ENCODE measurements at places on chromosomes 4 and X.

GRCh38 chr4:153655928-153656327 is 28.2 kb upstream of the TLR2 start:
- H3K4me3 ChIP-seq = no peak overlapping the region
- peaks cover 9% of the 10 kb centered on the region for H3K27me3 ChIP-seq
- peak overlapping the region; percentile 73 for H3K27ac ChIP-seq
- no peaks in the 10 kb centered on the region for H3K36me3 ChIP-seq
- DNase-seq = peak; percentile 53

DNA sequence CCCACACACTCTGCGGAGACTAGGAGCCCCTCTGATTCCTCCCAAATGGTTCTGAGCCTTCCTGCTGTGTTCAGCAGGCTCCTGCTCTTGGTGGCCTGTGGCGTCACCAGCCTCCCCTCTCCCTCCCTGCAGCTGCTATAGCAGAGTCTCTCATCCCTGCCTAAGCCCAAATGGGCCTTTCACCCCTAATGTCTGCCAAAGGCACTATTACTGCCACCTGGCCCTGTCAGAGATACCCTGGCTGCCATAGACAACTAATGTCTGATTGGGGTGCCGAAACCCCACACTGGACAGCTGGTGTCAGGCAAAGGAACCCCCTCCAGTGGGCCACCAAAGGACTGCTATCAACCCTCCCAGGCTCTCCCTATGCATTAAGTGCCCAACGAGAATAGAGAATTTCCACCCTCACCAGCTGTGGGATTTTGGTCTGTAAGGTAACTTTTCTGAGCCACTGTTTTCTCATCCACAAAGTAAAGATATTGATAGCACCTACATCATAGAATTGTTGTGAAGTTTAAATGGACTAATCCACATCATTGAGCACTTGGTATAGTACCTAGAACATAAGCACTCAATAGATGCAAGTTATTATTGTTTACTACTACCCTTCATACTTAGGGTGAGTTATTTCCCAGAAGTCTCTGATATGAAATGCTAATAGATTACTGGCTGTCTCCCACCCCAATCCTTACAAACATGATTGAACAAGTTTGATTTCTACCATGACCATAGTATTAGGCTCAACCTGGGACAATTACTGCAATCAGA is 421.3 kb downstream of the MID1IP1 start:
- H3K27ac ChIP-seq = no peak overlapping the region
- DNase-seq = no peak
- H3K36me3 ChIP-seq = no peaks in the 10 kb centered on the region
- H3K4me3 ChIP-seq = no peak overlapping the region

GRCh38 chr4:15077969-15078368 is 75.7 kb downstream of the CPEB2 start:
- no peak for DNase-seq
- no peak overlapping the region for H3K4me3 ChIP-seq
- H3K27ac ChIP-seq = peak overlapping the region; percentile 2
- H3K36me3 ChIP-seq = no peaks in the 10 kb centered on the region

DNA sequence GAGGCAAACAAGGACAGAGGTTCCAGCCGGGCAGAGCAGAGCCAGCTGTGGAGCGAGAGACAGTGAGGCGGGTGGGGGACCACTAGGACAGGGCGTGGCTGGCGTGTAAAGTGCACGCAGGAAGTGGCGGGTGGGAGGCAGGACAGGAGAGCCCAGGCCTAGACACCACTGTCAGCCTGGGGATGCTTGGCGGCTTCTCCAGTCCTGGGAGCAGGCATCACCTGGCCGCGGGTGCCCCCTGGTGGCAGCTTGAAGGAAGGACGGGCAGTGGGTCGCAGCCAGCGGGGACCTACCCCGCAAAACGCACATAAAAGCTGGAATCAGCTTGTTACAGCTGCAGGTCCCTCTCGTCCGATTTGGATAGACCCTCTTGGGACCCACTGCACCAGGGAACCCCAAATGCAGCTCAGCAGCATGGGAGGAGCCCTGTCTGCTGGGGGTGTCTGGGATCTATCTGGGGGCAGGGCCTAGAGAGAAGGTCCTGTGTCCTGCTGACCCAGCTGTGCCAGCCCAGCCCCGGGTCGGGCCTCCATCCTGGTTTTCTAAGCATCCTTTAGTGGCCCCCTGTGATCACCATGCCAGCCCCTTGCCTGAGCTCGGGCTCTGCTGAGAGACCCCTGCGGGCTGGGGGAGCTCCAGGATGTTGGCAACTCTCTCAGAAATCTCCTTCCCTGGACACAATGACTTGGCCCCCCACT is 57.7 kb downstream of the WFS1 start:
- peak; percentile 92 for DNase-seq
- H3K27ac ChIP-seq = no peak overlapping the region
- H3K36me3 ChIP-seq = no peaks in the 10 kb centered on the region
- no peak overlapping the region for H3K4me3 ChIP-seq
- no peaks in the 10 kb centered on the region for H3K4me1 ChIP-seq

DNA sequence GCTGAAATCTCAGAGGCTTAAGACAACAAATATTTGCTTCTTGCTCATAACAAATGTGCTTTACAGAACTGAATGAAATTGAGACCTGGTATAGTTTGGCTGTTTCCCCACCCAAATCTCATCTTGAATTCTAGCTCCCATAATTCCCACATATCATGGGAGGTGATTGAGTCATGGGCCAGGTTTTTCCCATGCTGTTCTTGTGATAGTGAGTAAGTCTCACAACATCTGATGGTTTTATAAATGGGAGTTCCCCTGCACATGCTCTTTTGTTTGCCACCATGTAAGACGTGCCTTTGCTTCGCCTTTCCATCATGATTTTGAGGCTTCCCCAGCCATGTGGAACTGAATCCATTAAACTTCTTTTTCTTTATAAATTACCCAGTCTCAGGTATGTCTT is 221.1 kb upstream of the DIPK2B start:
- no peaks in the 10 kb centered on the region for H3K27me3 ChIP-seq
- H3K27ac ChIP-seq = no peak overlapping the region
- H3K4me3 ChIP-seq = no peak overlapping the region

DNA sequence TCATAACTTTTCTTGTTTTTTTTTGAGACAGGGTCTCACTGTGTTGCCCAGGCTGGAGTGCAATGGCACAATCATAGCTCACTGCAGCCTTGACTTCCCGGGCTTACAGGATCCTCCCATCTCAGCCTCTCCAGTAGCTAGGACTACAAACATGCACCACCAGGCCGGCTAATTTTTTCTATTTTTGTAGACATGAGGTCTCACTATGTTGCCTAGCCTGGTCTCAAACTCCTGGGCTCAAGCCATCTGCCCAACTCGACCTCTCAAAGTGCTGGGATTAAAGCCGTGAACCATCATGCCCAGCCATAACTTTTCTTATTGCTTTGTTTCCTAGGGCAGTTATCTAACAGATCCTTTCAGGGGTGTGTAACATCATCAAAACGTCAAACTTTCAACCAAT is 11.8 kb downstream of the SEC24D start:
- H3K4me3 ChIP-seq = no peak overlapping the region
- no peak for DNase-seq
- H3K4me1 ChIP-seq = peaks cover 78% of the 10 kb centered on the region
- no peaks in the 10 kb centered on the region for H3K27me3 ChIP-seq
- no peak overlapping the region for H3K27ac ChIP-seq

DNA sequence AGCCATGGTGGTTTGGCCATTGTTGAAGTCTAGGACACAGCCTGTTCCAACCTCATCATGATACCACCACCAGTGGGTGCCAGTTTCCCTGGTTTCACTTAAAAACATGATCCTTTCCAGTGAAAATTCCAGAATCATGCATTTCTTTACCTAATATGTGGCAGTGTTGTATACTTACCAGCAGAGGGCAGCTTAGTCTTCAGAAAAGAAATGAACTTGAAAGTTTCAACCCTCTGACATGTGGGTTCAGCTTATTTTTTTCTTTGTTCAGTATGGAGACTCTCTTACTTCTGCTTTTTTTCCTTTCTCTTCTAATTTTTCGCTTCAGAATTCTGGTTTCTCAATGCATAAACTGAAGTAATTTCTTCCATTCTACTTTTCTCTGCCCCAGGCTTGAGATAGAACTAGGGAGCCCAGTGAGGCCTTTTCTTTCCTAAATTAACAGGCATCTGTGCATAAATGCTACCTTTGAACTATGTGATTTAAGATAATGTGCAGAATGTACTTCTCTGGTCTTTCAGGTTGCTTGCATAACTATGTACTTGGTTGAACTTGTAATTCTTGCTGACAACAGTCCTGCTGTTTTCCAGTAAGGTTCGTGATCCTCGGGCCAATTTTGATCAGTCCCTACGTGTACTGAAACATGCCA is 10.7 kb downstream of the LIAS start:
- no peaks in the 10 kb centered on the region for H3K36me3 ChIP-seq
- DNase-seq = no peak
- no peaks in the 10 kb centered on the region for H3K27me3 ChIP-seq
- H3K4me3 ChIP-seq = no peak overlapping the region
- H3K4me1 ChIP-seq = no peaks in the 10 kb centered on the region

- H3K27ac ChIP-seq = no peak overlapping the region
- H3K36me3 ChIP-seq = no peaks in the 10 kb centered on the region
- no peaks in the 10 kb centered on the region for H3K4me1 ChIP-seq
- no peaks in the 10 kb centered on the region for H3K27me3 ChIP-seq
Observed at GRCh38 chrX:73683236-73683859, 120.4 kb downstream of the CHIC1 start.

Data from stomach (tissue), 19 donors.